ENCODE measurements at places on chromosomes 1 and 21.

DNA sequence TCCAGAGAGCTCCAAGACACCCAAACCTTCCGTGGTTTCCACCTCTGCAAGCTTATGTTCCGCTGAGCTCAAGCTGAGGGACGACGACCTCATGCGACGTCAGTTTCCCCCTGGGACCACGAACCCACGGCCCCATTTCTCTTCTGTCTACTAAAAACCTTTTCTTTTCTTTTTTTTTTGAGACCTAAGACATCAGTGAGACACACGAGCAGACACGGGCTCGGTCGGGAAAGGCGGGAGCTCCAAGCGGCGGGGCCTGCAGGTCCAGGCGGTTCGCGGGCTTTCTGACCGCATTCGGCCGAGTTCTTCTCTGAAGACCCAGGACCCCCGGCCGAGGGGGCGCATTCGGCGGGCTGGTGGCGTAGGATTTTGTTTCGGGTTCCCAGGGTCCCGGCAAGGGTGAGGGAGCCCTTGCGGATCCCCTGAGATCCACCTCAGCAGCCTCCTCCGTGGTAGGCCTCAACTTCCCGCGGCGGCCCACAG lies 402 bp downstream of the C21orf58 start:
- DNase-seq = peak; percentile 36

GRCh38 chr1:155175281-155175926 lies 1.8 kb downstream of the TRIM46 start:
- DNase-seq = no peak

GRCh38 chr1:84377480-84378095 lies 20.7 kb upstream of the DNASE2B start:
- DNase-seq = no peak

- no peak for DNase-seq
These were observed 14.8 kb downstream of the IBA57 start for GRCh38 chr1:228180271-228180958.

GRCh38 chr1:35177237-35177786 lies 15.6 kb downstream of the SFPQ start:
- DNase-seq = no peak

DNA sequence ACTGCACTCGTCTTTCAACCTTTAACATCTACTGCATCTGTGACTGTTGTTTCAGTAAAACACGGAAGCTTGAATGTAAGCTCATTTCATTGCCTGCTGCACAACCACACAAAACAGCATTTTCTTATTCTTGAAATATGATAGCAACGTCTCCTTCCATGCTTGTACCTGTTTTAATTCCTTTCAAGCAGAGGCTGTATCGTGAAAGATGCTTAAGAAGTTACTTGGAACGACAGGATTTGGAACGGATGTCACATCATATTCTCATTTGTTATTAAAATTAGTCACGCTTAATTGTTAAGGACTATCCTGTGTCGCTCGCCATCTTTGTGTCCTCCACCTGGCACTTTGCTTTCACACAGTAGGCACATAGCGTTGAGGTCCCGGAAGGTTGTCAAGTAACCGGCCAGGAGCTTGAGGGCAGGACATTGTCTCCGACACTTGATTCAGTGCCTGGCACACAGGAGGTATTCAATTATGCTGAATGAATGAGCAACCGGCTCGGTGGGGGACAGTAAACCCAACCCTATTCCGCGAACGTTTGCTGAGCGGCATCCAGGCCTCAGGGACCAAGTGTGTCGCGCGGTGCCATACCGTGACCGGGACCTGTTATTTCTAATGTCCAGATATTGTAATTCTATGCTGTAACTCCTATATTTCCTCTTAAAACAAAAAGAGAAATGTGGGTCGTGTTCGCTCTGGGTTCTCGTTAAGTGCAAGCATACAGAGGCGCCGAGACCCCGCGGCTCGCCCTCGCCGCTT lies 499 bp upstream of the SH3GLB1 start:
- DNase-seq = peak; percentile 66

DNA sequence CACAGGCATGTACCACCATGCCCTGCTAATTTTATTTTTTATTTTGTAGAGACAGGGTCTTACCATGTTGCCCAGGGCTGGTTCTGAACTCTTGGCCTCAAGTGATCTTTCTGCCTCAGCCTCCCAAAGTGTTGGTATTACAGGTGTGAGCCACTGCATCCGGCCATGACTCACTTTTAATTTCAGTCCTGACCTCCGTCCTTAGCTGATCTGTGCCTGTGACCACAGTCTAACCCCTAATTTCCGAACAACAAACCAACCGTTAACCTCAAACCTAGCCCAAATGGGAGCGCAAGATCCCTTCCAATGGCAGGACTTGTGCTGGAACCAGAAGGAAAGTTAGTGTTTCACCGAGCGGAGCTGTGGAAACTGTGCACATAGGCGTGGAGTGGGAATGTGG lies 29.3 kb upstream of the MAN1C1 start:
- DNase-seq = no peak

- DNase-seq = no peak
These were observed 908 bp downstream of the DDI2 start for GRCh38 chr1:15618077-15618654.

DNA sequence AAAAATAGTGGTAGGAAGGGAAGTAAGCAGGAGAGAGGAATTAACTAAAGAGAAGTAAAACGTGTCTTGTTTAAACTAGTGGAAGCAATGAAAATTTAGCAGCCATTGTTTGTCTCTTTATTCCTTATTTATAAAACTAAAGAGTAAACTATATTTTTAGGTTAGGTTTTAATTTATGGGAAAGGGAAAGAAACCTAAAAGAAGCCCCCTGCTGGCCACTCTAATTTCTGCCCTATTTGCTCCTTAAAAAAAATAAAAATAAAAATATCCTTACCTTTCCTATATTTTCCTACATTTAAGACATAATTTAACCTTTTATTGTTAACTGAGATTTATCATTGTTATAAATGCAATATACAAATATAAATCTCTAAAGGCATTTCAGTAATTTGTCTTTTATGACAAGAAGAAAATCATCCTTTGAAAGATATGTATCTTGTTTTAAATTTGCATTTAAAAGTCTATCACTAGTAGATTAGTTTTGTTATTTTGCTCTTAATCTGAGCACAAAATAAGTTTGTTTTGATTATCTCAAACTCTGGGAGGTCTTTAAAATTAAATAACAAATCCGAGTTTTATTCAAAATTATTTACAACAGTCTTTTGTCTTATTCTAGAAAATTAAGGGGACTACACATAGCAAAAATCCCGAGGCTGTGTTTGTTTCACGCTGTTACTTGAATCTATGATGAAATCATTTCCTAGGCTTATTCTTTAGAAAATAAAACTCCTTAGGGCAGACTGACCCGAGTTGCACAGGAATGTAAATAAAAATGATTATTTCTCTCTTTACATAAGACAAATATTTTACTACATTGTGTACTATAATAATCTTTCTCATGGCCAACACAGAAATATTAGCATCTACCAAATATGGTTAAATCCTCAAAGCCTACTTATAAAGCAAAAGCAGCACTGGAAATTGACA lies 201.7 kb downstream of the NRIP1 start:
- peak; percentile 46 for DNase-seq

DNA sequence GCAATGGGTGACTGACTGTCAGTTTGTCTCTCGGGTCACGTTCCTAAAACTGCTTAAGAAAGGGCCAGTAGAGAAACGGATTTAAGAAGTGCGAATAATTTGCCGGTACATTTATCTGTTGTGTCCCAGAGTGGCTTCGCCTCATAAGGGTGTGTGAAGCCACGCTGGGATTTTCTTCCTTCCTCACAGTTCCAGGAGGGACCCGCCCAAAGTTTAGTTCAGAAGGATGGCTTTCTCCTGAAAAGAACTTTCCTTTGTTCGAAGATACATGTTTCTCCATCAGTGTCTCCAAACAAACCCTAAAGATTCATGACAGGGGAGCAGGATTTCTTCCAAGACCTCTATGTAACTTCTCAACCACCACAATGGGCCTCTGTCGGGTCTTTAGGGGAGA lies 49.8 kb downstream of the ADAMTS1 start:
- no peak for DNase-seq

DNA sequence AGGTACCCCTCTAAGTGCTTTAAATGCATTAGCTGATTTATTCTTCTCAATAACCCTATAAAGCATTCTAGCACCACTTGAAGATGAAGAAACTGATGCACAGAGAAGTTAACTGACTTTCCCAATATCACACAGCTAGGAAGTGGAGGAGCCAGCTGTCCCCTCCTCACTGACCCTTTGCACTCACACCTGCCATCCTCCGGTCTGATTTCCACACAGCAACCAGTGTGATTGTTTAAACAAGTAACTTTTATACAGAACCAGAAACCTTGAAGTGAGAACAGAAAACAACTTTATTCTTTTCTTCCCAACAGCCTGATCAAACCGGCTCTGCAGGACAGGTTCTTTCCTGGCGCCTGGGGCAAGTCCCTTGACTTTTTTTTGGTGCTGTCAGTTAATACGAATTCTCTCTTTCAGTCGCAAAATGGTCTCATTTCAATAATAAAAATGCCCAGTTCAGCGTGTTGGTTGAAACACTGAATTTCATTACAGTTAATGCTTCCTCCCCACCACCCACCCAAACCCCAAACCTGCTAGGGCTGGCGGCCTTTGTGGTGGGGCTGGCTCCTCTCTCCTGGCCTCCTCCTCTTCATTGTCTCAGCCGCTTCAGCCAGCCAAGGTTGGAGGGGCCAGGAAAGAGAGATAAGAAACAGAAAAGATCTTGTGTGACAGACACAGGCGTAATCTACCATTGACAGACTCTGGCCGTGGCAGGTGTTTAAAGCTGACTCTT lies 26.4 kb upstream of the EEIG2 start:
- peak; percentile 55 for DNase-seq

DNA sequence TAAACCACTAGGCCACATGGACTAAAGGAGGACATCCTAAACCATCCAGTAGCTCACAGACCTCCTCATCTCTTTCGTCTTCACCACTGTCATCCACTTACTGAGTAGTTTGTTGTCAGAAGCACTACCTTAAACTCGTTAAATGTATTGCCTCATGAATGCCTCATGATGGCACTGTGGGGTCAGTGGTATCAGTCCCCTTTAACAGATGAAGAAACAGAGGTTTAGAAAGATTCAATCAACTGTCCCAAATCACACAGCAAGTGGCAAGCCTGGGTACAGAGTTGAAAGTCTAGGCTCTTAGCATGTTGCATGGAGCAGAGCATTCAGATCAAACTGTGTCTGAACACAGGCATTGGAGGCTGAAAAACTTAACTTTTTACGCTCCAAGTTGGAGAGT lies 183.6 kb upstream of the KIAA0040 start:
- peak; percentile 16 for DNase-seq

GRCh38 chr1:155977690-155978324 lies 540 bp downstream of the ARHGEF2 start:
- peak; percentile 91 for DNase-seq

GRCh38 chr1:210321552-210321951 lies 7.2 kb upstream of the HHAT start:
- no peak for DNase-seq

GRCh38 chr1:105210747-105211146 lies 1461.0 kb downstream of the AMY1C start:
- no peak for DNase-seq

DNA sequence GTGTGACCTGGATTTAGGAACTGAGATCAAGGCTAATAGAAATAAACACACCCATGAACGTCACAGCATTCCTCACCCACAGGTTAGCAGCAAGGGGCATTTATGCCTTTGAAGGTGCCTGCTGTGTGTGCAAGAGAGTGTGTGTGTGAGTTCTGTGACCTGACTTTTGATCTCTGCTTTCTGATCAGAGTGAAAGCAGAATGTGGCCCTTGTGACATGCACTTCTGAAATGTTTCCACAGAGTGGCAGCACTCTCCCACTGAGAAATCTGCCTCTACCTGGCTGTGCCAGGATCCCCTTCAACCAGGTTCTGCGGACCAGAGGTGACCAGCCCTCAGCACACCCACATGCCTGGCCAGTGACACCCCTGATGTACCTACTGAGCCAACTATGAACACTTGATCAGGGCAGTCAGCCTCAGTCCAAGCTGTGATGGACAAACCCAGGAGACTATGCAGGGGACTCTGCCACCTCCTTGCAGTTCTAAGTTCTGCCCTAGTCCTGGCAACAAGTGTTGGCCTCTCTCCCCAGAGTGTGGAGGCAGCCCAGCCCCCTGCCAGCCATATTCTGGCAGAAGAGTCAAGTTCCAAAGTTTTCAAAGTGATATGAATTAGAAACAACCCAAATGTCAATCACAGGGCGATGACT lies 41.0 kb downstream of the RXRG start:
- peak; percentile 50 for DNase-seq

DNA sequence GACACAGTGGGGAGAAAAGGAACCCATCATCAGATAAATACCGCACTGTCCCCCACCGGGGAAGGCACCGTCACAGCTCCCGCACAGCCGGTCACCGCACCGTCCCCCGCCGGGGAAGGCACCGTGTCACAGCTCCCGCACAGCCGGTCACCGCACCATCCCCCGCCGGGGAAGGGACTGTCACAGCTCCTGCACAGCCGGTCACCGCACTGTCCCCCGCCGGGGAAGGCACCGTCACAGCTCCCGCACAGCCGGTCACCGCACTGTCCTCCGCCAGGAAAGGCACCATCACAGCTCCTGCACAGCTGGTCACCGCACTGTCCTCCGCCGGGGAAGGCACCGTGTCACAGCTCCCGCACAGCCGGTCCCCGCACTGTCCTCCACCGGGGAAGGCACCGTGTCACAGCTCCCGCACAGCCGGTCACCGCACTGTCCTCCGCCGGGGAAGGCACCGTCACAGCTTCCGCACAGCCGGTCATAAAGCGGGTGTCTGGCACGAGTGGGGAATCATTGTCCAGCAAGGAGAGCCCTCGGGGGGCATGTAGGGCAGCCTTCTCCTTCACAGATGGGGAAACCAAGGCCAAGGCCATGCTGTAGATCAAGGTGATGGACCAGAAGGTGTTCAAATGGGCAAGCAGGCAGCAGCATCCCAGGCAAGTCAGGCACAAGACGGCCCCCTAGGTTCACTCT lies 280.1 kb downstream of the NPHP4 start:
- no peak for DNase-seq

GRCh38 chr1:193538680-193539079 lies 352.3 kb upstream of the B3GALT2 start:
- DNase-seq = peak; percentile 33

GRCh38 chr1:211231873-211232272 lies 27.3 kb upstream of the RCOR3 start:
- DNase-seq = no peak

DNA sequence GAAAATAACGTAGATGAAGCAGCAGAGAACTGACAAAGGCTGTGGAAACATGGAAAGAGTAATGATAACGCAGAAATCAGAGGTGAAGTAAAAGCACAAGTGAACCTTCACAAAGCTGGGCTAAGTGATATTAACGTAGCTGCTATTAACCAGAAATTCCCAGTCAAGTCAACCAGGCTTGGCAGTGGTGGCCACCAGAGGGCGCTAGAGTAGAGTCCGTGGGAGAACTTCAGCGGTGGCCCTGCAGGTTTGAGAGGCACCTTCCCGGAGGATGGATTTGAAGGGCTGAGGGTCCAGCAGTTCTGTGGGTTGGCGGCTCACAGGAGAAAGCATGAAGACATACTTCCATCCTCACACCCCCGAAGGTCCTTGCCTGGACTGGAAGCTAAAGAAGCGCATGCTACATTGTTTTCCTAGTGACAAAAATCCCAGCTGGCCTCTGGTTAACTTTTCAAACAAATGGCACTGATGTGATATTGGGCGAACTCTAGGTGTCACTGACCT lies 81.7 kb upstream of the ZNF648 start:
- peak; percentile 91 for DNase-seq
